ENCODE measurements at places on chromosomes 13 and 19.
A peak's percentile ranks its signal among the peaks of the same experiment; 100 is the strongest.

DNA sequence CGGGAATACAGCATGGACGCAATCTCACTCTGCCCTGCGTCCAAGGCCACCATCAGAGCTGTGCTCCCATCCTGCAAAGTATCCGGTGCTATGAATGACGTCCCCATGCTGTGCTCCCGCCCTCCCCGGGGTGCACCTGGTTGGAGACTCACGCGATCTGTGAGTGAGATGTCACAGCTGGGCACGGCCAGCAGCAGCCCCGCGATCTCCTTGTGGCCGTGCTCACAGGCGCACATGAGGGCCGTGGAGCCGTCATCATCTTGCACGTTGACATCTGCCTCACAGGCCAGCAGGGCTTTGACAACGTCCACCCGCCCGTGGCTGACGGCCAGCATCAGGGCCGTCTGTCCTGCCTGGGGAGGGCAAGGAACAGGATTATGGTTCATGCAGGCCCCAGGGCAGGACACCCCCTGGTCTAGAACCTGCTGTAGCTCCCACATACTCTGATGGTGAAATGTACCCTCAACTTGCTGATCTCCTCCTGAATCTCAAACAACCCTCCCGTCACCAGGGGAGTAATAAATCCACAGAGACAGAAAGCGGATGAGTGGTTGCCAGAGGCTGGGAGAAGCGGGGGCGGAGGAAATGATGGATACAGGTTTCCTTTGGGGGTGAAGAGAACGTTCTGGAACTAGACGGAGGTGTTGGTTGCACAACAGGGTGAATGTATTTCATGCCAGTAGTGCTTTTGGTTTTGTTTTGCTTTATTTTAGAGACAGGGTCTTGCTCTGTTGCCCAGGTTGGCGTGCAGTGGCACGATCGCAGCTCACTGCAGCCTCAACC is 14.5 kb upstream of the SPC24 start:
- no peak for DNase-seq

DNA sequence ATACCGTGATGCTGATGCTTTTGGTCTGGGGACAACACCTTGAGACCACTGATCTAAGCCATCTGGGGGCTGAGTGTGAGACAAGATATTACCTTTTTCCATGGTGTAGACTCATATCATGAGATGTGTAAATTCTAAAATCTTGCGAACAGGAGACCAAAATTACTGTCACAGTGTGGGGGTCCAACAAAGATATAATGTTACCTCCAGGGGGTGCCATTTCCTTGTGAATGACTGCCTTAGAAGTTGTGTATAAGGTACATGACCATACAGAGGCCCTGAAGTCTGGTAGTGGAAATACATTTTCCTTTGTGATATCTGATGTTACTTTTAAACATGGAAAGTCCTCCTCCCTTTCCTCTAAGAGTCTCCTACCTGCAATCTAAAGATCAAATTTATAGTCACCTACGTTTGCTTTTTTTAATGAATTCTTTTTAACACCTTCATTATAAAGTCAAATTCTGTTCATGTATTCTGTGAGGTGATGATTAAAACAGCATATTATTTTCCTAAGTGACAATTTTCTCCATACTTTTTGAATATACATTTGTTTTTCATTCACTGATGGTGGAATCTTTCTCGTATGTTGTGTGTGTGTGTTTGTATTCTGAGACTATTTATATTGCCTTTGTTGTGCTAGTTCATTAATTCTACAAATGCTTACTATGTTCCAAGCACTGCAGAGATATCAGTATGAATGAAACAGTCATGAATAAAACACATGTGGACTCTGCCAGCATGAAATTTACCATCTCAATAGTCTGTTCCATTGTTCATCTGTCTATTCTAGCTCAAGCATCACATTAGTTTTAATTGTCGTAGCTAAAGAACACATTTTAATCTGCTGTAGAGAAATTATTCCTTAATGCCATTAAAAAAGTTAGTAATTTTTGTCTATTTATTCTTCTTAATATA is 113.7 kb downstream of the RFC3 start:
- no peak for DNase-seq

- no peak for DNase-seq
These were observed 17.9 kb upstream of the CACTIN start for GRCh38 chr19:3644351-3645066.

- DNase-seq = peak; percentile 25
These were observed 12.8 kb upstream of the ZNF682 start for GRCh38 chr19:20051841-20052768.

DNA sequence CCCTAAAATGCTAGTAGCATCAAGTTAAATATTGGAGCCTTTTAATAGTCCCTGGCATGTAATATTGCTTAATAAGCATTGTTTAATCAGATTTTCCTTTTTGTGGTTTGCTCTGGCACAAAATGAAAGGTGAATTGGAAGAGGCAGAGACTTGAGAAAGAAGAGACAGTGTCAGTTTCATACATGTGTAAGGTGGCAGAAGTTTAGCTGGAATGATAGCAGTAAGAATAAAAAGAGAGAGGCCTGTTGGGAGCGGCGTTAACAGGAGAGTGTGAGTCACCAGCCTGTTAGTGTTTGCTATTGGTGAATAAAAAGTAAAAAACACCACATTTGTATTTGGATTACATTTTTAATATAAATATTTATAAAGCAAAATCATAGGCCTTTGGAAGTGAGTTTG is 145.3 kb downstream of the PDS5B start:
- no peak for DNase-seq

- no peak for DNase-seq
These were observed 2.1 kb downstream of the DNAJB1 start for GRCh38 chr19:14516048-14516534.

- DNase-seq = peak; percentile 27
These were observed 636 bp upstream of the FOXO1 start for GRCh38 chr13:40666933-40667621.

- DNase-seq = no peak
These were observed 4.4 kb downstream of the KLF5 start for GRCh38 chr13:73063166-73063565.

GRCh38 chr13:73967397-73968165 is 166.6 kb downstream of the KLF12 start:
- DNase-seq = no peak

GRCh38 chr13:70817576-70817975 is 709.3 kb upstream of the KLHL1 start:
- DNase-seq = no peak

- DNase-seq = no peak
These were observed 28.1 kb downstream of the LATS2 start for GRCh38 chr13:21033212-21033840.

- DNase-seq = no peak
These were observed 589 bp downstream of the RBM26 start for GRCh38 chr13:79405501-79405830.

GRCh38 chr13:94588541-94588940 is 7.4 kb downstream of the TGDS start:
- DNase-seq = no peak

DNA sequence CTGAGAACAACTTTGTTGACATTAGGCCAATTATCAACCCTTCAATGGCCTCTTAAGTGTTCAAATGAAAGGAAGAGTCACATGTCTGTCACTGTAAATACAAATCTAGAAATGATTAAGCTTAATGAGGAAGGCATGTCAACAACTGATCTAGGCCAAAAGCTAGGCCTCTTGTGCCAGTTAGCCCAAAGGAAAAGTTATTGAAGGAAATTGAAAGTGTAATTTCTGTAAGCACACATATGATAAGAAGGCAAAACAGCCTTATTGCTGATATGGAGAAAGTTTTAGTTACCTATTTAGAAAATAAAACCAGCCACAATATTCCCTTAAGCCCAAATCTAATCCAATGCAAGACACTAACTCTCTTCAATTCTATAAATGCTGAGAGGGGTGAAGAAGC is 604.7 kb downstream of the SLITRK6 start:
- no peak for DNase-seq

DNA sequence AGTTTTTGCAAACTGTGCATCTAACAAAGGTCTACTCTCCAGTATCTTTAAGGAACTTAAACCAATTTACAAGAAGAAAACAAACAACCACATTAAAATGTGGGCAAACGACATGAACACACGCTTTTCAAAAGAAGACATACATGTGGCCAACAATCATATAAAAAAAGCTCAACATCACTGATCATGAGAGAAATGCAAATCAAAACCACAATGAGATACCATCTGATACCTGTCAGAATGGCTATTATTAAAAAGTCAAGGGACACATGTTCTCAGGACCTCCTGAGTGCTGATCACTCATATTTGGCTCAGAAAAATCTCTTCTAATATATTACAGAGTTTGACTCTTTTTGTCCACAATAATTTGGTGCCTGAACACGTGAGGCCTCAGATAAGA is 14.2 kb upstream of the LILRB1 start:
- DNase-seq = no peak

GRCh38 chr19:43489310-43489709 is 15.2 kb downstream of the PHLDB3 start:
- no peak for DNase-seq

DNA sequence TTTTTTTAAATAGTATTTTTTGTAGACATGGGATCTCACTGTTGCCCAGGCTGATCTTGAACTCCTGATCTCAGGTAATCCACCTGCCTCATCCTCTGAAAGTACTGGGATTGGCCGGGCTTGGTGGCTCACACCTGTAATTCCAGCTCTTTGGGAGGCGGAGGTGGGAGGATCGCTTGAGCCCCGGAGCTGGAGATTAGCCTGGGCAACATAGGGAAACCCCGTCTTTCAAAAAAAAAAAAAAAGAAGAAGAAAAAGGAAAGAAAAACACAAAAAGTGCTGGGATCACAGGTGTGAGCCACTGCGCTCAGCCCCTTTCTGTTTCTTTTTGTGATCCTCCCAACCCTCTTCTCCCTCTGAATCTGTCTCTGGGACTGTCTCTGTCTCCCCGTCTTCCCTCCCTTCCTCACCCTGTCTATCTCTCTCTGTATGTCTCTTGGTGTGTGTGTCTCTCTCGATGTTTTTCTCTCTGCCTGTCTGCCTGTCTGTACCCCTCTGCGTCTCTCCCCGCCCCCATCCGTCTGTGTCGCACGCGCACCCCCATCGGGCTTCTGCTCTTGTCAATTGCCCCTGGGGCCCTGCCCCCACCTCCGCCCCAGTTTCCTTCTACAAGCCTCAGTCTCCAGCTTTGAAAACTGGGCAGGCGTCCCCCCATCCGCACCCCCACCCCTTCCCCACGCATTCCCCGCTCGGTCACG is 540 bp upstream of the ZFP36 start:
- DNase-seq = peak; percentile 77

- no peak for DNase-seq
These were observed 527.5 kb downstream of the DCT start for GRCh38 chr13:93951951-93952350.

DNA sequence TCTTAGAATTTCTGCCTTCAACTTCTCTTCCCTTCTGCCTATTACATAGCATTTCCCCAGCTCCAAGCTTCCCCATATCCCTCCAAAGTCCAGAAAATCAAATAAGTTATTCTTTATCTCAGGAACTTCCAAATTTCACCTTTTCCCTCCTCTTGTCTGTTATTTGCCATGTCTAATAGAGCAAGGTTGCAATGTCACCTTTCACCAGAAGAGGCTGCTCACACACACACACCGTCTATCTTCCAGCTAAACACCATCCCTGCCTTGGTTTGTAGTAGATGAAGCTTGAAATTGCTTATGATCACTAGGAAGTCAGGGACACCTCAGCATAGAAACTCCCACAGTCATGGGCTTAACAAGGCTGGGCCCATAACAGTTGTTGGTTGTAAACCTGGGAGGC is 48.4 kb downstream of the ZNRF4 start:
- no peak for DNase-seq

- no peak for DNase-seq
These were observed 32.4 kb downstream of the RASA3 start for GRCh38 chr13:114099918-114100445.

DNA sequence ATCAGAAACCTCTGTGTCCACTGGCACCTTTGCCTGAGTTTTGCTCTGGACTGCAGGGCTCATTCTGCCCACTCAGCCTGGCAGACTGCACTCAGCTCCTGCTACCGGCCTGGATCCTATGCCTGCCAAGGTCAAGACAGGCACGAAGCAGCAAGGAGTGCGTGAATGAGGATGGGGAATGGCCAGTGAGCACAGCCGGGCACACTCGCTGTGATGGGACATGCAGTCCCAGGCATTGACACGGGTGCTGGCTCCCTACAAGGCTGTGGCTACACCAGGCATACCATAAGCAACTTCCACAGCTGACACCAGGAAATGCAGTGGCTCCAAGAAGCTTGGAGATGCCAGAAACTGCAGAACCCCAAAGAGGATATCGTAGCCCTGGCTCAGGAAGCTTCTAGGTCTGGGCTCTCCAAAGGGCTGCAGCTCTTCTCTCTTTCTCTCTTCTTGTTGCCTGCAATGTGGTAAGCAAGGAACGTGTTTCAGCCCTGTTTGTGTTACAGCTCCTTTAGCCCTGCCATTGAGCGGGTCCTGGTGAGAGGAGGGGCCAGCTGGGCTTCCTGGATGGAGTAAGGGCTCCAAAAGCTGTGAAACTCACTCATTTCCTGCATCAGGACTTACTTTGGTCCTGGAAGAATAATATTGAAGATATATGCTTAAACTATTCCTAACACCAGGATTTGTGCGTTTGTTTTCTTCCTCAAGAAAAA is 832.6 kb upstream of the SLITRK5 start:
- DNase-seq = no peak

DNA sequence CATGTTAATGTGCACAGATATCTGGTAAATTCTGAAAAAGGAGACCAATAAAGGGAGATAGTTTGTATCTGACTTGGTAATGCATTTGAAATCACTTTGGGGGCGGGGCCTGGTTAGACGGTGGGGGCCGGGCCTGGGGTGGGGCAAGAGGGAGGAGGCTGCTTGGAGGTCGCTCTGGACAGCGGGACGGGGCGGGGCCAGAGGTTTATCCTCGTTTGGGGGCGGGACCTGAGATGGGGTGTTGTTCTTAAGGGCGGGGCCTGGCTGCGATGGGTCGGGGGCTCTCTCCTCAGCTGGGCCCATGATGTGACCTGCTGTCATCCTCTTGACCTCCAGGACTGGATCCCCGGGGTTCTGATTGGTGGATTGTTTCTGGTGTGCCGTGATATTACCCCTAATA is 4.9 kb upstream of the ZNF808 start:
- no peak for DNase-seq

GRCh38 chr13:40790154-40790616 is 774 bp downstream of the SLC25A15 start:
- no peak for DNase-seq

DNA sequence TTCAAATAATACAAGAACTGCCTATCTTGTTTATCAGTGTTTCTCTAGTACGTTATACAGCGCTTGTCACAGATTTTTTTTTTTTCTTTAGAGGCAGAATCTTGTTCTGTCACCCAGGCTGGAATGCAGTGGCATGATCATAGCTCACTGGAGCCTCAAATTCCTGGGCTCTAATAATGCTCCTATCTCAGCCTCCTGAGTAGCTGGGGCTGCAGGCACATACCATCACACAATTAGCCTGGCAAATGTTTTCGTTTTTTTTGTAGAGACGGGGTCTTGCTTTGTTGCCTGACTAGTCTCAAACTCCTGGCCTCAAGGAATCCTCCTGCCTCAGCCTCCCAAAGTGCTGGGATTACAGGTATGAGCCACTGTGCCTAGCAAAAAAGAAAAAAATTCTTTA is 66.0 kb upstream of the FREM2 start:
- no peak for DNase-seq

- DNase-seq = no peak
These were observed 17.5 kb downstream of the MAU2 start for GRCh38 chr19:19338082-19338481.
